Caudate nucleus (tissue), 63 donors: ENCODE measurements at places on chromosomes 7 and 10.

GRCh38 chr7:28280516-28280915, 99.9 kb upstream of the JAZF1 start:
- DNase-seq = no peak

DNA sequence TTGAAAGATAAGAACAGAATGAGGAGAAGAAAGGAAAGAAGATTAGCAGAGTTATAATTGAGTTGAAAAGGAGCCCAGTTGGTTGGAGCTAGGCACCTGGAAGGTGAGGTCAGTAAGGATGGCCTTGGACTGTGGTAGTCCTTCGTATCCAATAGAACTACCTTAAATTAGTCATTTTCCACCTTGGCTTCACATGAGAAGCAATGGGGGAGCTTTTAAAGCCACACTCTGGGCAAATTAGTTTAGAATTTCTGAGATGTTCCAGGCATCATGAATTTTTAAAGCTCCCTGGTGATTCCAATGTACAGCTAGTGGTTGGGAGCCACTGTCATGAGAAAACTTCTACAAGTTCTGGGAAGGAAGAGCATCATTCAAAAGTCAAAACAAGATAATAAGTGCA, 27.3 kb upstream of the CYP3A5 start:
- DNase-seq = no peak

DNA sequence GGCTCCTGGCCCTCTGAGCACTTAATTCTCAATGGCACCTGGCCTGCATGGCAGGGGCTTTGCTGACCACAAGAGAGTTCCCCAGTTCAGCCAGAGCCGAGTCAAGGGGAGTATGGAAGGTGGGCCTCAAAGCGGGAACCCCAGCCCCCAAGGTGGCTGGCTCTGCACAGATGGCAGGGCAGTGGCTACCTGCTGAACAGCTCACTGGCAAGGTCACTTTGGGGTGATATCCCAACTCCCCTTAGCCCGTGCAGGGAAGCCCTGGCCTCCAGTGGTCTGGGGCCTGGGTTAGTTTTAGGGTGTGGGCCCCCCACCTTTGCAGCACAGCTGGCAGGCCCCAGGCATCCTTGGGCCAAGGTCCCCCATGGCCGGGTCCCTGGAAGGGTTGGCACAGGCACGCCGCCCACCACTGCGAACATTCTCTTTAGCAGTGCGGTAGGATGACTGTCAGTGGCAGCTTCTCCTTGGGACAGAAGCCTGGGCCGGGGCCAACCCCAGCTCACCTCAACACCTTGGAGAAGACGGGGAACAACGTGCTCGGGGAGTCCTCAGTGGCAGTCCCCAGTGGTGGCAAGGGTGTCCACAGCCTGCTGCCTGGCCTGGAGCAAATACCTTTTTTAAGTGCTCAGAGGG, 36.8 kb downstream of the PPIF start:
- DNase-seq = no peak

DNA sequence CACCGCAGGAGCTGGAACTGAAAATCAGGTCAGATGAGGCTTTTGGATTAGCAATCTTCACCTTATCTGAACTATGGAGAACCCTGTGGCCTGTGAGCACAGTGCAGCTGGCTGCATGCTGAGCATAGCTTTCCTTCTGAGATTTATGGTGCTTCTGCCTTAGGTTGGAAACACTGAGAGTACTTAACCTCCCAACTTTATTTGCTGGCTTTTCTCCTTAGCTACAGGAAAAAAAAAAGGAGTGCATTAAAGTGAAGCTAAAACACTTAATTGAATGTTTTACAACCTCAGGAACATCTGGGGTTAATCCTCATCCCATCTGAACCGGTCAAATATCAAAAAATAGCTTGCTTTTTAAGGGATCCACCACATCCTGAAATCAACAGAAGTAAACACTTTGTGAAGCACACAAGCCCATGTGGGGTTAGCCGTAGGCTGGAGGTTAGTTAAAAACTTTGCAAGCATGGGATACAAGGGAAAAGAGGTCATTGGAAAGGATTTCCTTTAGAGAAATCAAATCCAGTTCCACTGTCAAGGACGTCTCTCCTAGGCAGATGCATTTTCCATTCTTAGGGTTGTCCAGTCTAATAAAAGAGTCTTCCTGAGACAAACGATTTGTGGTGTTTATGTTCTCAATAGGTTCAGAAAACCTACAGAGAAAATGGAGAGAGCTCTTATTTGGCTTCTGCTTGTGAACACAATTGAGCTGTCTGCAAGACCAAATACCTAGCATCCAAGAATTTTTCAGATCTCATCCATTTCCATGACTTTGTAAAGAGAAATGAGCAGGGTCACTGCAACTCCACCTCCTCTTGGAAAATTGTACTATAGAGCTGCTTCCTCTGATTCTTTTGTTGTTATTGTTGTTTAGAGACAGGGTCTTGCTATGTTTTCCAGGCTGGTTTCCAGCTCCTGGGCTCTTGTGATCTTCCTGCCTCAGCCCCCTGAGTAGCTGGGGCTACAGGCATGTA, 470.4 kb upstream of the IGFBP3 start:
- no peak for DNase-seq

- no peak for DNase-seq
Observed at GRCh38 chr7:23462846-23463245, 7.4 kb downstream of the IGF2BP3 start.

- DNase-seq = no peak
Observed at GRCh38 chr10:75018686-75019307, 92.7 kb upstream of the SAMD8 start.

DNA sequence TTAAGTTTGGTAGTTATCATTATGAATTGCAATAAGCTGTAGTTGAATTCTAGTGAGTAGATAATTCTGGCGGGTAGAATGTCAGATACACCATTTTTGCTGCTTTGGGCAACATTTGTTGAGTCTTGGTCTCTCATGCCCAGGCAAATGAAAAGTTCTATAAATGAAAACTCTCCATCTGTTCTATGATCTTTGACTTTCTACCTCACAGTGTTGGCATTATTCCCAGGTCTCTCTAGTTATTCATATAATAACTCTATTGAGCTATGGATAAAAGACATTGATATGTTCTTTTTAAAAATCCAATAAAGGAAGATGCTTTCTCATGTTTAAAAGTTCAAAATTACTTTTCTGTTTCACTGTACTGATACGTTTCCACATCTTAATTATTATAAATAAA, 415.3 kb upstream of the SEMA3D start:
- no peak for DNase-seq

GRCh38 chr7:95405800-95406199, 9.6 kb upstream of the PON3 start:
- no peak for DNase-seq
